ENCODE measurements at places on chromosomes 3 and 15. TPM values are rescaled to one million over a fixed set of nuclear protein-coding genes. Genes with fewer than 3 reads are reported as not detected.
A peak's percentile ranks its signal among the peaks of the same experiment; 100 is the strongest.

DNA sequence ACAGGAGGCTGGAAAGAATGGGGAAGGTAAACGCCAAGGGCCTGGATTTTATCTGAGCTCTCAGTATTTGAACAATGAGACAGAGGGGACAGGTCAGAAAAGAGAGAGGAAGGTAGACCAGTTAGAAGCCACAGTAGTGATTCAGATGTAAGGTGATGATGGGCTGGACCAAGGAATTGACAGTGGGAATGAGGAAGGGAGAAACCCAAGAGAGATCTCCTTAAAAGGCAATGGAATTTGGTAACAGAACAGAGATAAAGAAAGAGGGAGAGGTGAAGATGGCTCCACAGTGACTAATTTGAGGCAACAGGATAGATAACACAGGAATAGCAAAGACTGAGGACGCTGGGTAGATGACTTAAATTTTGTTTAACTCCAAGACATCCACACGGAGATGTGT, 11.4 kb upstream of the HEG1 start:
- no peaks in the 10 kb centered on the region for H3K36me3 ChIP-seq
- H3K4me3 ChIP-seq = no peak overlapping the region
- H3K27me3 ChIP-seq = no peaks in the 10 kb centered on the region
- H3K4me1 ChIP-seq = peaks cover 41% of the 10 kb centered on the region
- no peak for DNase-seq
- 0 out of 2 replicates have a peak overlapping the region, but pooled peaks have one; percentile 7 for H3K27ac ChIP-seq

DNA sequence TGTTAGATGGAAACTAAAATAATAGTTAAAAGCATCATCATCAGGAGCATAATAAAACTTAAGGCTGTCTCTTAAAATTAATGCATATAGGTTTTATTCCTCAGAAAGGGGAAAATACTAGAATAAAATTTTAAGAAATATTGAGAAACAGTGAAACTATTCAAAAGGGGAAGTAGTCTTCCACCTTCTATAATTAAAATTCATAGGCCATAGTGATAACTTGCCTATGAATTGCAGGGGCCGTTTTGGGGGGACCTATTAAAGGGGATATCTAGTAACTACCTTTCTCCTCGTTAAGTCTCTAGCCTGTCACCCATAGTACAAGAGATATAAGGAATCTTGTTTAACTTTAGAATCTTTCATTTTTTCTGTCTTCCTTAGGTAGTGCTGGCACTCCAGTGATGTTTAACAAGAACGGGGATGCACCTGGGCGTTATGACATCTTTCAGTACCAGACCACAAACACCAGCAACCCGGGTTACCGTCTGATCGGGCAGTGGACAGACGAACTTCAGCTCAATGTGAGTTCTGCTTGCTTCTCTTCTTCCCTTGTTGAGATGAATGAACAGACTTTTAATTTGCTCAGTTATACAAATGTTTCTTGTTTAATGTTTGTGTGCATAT, 600.4 kb downstream of the GRM7 start:
- H3K27ac ChIP-seq = no peak overlapping the region
- no peaks in the 10 kb centered on the region for H3K27me3 ChIP-seq
- no peak overlapping the region for H3K4me3 ChIP-seq
- no peaks in the 10 kb centered on the region for H3K36me3 ChIP-seq
- DNase-seq = no peak
- no peaks in the 10 kb centered on the region for H3K4me1 ChIP-seq

DNA sequence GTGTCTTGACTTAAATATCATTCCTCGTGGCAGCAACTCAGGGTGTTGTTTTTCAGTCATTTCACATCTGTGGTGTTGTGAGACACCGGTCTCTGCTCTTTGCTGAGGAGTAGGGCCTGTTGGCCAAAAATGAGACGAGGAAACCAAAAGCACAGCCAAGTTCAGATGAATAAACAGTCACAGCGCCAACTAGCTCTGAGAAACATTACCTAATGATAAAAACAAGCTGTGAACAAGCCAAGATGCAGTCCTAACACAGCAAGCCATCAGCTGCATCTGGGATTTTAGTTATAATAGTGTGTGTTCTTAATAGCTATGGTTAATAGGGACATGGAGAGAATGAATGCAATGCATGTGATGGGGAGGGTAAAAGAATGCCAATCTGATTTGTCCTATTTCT, 843.4 kb upstream of the DPPA4 start:
- no peaks in the 10 kb centered on the region for H3K4me1 ChIP-seq
- H3K27me3 ChIP-seq = no peaks in the 10 kb centered on the region
- no peaks in the 10 kb centered on the region for H3K36me3 ChIP-seq

DNA sequence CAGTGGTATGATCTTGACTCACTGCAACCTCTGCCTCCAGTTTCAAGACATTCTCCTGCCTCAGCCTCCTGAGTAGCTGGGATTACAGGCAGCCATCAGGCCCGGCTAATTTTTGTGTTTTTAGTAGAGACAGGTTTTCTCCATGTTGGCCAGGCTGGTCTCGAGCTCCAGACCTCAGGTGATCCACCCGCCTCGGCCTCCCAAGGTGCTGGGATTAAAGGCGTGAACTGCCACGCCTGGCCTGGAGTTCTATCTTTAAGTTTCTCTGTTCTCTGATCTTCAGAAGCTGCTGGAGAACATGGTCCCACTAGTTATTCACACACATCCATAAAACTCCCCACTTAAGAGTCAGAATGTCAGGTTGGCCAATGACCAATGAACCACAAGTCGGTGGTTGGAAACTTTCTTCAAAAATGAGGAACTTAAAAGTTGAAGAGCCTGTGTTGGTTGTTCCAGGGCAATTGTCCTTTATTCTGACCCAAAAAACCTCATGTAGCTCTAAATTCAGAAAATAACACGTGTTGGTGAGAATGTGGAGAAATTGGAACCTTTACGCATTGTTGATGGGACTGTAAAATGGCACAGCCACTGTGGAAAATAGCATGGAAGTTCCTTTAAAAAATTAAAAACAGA, 55.9 kb upstream of the PIK3CB start:
- H3K27me3 ChIP-seq = no peaks in the 10 kb centered on the region
- peak overlapping the region; percentile 4 for H3K27ac ChIP-seq
- no peak overlapping the region for H3K4me3 ChIP-seq
- H3K4me1 ChIP-seq = no peaks in the 10 kb centered on the region
- no peak for DNase-seq

- no peak for DNase-seq
- H3K36me3 ChIP-seq = no peaks in the 10 kb centered on the region
- no peaks in the 10 kb centered on the region for H3K4me1 ChIP-seq
- H3K27ac ChIP-seq = no peak overlapping the region
- no peaks in the 10 kb centered on the region for H3K27me3 ChIP-seq
- H3K4me3 ChIP-seq = no peak overlapping the region
These were observed 193.4 kb downstream of the PDZRN3 start for GRCh38 chr3:73431183-73431900.

GRCh38 chr3:132435911-132436425, 18.7 kb downstream of the DNAJC13 start:
- DNase-seq = no peak
- H3K27me3 ChIP-seq = no peaks in the 10 kb centered on the region

- H3K4me1 ChIP-seq = no peaks in the 10 kb centered on the region
- no peak overlapping the region for H3K27ac ChIP-seq
- DNase-seq = no peak
- no peak overlapping the region for H3K4me3 ChIP-seq
- no peaks in the 10 kb centered on the region for H3K27me3 ChIP-seq
These were observed 18.7 kb upstream of the SCN10A start for GRCh38 chr3:38834717-38835116.

DNA sequence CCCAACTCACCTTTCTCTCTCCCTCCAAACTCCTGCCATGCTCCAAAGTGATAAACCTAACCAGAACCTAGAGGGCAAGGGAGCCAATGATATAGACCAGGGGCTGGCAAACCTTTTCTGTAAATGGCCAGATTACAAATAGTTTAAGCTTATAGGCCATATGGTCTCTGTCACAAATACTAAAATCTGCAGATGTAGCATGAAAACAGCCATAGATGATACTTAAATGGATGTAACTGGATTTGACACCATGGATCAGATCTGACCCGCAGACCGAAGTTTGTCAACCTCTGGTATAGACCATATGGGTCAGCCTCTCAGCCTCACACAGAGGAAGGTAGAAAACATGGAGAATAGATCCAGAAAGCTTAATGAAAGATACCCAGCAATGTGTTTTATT, 165.2 kb upstream of the STT3B start:
- H3K4me3 ChIP-seq = no peak overlapping the region
- no peaks in the 10 kb centered on the region for H3K27me3 ChIP-seq
- no peaks in the 10 kb centered on the region for H3K36me3 ChIP-seq
- peaks cover 16% of the 10 kb centered on the region for H3K4me1 ChIP-seq

DNA sequence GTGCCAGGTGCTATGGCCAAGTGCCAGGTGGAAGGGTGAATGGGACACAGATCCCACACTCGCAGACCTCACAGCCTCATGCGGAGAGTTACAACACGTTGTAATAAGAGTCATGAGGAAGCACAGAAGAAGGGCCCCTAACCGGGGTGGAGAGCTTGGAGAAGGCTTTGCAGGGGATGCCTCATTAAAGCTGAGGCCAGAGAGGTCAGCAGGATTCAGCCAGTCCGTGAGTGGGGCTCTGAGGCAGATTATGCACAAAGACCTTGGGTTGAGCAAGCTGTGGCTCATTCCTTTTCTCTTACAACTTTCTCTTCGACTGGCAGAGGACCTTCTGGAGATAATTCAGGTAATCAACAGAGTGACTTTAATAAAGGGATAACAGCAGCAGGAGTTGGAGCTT, 65.3 kb upstream of the SNRK start:
- no peaks in the 10 kb centered on the region for H3K27me3 ChIP-seq
- H3K4me3 ChIP-seq = no peak overlapping the region
- H3K27ac ChIP-seq = no peak overlapping the region
- H3K36me3 ChIP-seq = no peaks in the 10 kb centered on the region
- no peaks in the 10 kb centered on the region for H3K4me1 ChIP-seq

DNA sequence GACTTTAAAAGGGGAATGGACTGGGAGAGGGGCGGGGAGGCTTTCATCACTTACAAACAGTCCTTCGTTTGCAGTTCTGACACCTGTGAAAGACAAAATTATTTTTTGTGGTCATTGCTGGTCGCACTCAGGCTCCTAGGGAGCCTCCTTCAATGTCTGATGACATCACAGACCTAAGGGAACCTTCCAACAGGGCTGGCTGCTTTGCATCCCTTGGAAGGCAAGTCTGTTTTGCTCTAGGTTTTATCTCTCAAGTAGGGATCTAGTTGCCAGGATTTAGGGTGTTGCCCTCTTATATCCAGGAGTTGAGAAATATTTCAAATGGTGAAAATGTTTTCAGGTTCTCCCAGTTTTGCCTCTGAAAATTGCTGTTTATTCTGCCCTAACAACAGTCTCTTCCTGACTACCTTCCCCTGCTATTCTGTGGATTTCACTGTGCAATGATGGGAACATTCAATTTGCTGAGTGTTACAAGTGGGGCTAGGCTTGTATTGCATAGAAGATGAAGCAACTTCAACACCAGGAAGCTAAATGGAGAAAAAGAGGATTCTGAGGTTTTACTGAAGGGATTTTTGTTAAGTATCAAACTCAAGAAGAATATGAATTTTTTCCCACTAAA, 75.9 kb upstream of the ARRDC4 start:
- H3K4me3 ChIP-seq = no peak overlapping the region
- no peak for DNase-seq
- H3K36me3 ChIP-seq = no peaks in the 10 kb centered on the region
- H3K27ac ChIP-seq = no peak overlapping the region
- no peaks in the 10 kb centered on the region for H3K4me1 ChIP-seq
- H3K27me3 ChIP-seq = no peaks in the 10 kb centered on the region

DNA sequence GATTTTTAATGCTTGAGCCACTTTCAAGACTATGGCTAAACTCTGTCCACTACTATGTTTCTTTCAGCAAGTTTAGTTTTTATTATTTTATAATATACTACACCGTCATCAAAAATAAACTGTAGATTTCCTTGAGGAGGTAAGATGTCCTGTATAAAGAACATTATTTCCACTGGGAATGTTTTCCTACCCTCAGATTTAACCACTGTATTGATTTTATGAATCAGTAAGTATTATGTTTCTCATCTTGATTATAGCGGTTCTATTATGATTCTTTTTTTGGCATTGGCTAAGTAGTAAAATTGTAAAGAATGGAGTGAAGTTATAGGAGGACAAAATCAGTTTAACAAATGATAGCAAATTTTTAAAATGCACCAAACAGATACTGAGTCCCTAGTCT, 44.4 kb downstream of the ADAM10 start:
- DNase-seq = no peak
- no peaks in the 10 kb centered on the region for H3K27me3 ChIP-seq
- H3K4me3 ChIP-seq = no peak overlapping the region
- no peaks in the 10 kb centered on the region for H3K4me1 ChIP-seq

- H3K4me3 ChIP-seq = no peak overlapping the region
- no peak for DNase-seq
- no peak overlapping the region for H3K27ac ChIP-seq
- H3K27me3 ChIP-seq = no peaks in the 10 kb centered on the region
- no peaks in the 10 kb centered on the region for H3K36me3 ChIP-seq
- peaks cover 8% of the 10 kb centered on the region for H3K4me1 ChIP-seq
These were observed 2.9 kb upstream of the RBM6 start for GRCh38 chr3:49937090-49937489.

GRCh38 chr15:29612096-29612495, 210.2 kb downstream of the TJP1 start:
- H3K4me3 ChIP-seq = no peak overlapping the region
- H3K27ac ChIP-seq = no peak overlapping the region
- peaks cover 24% of the 10 kb centered on the region for H3K27me3 ChIP-seq
- H3K36me3 ChIP-seq = no peaks in the 10 kb centered on the region
- no peaks in the 10 kb centered on the region for H3K4me1 ChIP-seq
- no peak for DNase-seq

CACNA1D gene
- not detected for total RNA-seq

SLC35G2 gene
- 5.0 TPM for total RNA-seq

SLC15A2 gene
- 2.8 TPM for total RNA-seq

BFSP2 gene
- not detected for total RNA-seq

GOLGA8S gene
- total RNA-seq = 0.09 TPM

SUCLG2 gene
- total RNA-seq = 59.4 TPM

ZNF774 gene
- 6.2 TPM for total RNA-seq

All from PC-9 (cell line).